Neuronal stem cell (in vitro differentiated cells): ENCODE measurements at places on chromosomes 13 and 19.

DNA sequence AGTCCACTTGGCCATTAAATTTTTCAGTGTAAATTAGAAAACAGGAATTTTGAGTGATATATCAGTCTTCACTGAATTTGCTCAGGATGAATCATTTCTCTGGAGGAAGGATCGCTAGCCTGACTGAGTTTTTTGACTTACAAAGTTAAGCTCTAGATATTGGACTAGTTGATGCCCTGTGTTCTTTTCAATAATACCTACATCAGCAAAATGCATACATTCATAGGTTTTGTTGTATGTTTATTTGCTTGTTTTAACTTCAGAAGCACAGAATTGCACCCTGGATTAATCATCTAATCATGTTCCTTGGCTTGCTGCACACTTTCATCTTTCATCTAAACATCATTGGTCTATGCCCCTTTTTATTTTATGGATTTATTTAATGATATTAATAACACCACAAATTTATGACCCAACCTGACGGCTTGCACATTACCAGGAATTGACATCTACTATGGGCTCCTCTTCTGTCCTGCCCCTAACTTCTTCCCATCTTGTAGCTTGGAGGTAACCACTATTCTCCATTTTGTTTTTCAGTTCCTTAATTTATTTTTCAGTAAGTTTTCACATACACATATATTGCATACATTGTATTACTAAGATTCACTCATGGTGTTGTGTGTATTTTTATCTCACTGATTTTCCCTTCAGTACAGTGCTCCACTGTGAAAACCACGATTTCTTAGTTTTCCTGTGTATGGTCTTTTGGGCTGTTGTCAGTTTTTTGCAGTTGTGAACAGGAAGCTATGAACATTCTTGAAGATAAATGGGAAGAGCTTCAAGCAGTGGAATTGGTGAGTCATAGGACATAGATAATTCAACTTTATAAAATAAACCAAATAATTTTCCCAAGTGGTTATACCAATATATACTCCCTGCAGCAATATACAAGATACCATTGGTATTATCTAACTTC lies 23.3 kb downstream of the COMMD6 start:
- DNase-seq = no peak

GRCh38 chr13:112441226-112441625 lies 65.1 kb downstream of the SPACA7 start:
- DNase-seq = no peak

DNA sequence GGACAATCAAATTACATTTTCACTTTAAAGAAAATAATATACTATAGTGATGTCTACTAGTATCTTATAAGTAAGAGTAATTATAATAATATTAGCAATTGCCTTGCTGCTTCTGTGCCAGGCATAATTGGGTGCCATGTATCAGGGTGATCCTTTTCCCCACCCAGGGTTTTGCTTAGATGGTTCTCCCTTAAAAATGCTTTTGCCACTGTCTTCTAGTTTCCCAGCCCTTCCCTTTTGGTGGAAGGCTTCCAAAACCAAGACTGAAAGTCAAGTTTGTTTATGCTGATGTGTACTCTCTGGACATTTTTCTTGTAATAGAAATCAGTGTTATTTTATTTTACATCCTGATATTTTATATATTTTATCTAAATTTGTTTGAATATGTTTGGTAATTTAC lies 77.8 kb downstream of the ITGBL1 start:
- DNase-seq = no peak

DNA sequence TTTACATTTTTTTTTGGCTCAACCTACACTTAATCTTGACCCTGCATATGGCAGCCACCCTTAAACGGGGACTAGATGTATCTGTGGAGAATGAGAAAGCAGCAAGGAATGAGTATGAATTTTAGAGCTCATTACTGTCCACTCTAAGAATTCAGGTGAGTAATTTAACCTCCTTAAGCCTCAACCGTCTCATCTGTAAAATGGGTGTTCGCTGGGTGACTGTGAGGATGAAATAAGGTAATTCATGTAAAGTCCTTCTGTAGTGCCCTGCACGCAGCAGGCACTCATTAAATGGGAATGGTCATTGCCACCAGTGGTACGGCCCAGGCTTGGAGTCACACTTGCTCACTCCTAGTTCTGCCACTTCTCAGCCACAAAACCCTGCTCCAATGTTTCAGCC lies 135.3 kb downstream of the CACNA1A start:
- DNase-seq = no peak

DNA sequence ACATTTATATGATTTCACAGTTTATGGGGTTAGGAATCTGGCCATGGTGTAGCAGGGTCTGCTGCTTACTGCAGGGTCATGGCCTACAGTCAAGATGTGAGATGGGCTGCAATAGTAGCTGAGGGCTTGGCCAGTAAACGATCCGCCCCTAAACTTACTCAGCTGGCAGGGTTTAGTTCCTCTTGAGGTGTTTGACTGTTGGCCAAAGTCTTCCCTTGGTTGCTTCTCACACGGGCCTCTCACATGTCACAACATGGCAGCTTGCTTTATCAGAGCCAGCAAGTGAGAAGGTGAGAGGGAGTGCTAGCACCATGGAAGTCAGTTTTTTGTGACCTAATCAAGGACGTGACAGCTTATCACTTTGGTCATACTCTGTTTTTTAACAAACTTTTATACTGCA lies 77.1 kb downstream of the DNAJC3 start:
- no peak for DNase-seq

DNA sequence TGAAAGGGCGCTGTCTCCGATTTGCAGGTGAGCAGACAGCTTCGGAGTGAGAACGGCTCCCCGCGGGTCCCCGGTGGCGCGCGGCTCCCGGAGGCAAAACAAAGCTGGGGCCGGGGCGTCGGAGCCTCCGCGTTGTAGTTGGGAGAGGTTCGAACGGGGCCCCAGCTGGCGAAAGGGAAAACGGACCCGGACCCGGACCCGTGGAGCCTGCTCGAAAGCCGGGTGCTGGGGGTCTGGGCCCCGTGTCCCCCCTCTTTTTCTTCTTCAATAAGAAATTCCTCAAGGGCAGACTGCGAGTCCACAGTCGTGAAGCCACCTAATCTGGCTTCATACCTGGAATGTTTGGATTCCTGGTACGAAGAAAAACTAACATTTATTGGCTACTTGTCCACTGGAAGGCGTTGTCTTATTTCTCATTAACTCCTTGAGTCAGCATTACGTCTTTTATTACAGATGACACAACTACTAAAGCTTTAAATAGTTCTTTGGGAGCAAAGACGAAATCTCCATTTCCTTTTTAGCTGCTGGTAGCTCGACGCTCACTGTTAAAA lies 632 bp upstream of the MTIF3 start:
- peak; percentile 5 for DNase-seq

DNA sequence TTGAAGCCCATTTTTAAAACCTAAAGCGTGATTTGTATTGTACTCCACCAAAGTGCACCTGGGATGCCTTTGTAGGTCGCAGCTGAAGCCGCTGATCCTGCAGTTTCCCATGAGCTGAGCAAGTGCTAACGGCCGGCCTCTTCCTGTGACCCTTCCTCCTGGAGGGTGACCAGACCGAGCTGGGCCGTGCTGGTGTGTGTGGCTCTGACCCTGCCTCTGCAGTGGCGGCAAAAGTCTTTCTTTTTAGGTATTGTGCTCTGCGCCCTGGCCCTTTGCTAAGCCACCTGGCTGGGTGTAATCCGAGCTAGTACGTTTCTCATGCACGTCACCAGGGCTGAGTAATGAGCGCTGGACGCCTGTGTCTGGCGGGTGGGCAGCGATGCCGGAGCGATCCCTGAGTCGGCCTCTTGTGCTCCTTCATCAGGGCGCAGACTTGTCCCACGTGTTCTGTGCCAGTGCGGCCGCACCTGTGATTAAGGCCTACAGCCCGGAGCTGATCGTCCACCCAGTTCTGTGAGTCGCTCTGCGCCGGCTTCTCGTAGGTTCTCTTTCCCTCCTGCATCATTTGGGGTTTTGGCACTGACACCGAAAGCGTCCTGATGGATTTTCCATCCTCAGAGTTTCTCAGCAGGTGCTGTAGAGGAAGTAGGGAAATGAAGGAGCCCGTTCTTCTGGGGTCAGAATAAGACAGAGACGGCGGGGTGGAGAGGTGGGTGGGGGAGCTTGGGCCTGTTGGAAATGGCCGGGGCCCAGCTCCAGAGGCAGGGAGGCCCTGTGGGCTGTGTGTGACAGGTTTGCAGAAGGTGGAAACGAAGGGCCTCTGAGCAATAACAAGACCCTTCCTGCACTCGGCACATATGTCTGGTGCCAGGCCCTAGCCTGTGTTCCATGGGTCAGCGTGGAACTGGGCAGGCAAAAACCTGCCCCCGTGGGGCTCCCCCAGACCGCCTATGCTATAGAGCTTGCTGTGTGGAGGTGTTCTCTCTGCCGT lies 9.7 kb downstream of the NAXD start:
- peak; percentile 55 for DNase-seq

DNA sequence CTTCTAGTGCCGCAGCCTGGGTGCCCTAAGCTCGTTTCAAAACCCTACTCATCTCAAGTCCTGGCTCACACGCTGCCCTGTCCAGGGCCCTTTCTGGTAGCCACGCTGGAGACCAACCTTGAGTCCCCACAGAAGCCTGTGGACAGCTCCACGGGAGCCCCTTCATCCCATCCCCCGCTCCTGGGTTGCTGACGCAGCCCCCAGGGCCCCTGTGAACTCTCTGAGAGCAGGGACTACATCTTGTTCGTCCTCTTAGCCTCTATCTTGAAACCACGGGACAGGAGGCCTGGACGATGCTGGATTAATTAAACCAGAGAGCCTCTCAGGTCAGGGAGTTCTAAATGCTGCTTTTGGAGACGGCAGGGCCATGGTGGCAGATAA lies 7.4 kb downstream of the MLLT1 start:
- no peak for DNase-seq

- DNase-seq = no peak
Measured at GRCh38 chr19:1102407-1103131, 1.2 kb upstream of the GPX4 start.

DNA sequence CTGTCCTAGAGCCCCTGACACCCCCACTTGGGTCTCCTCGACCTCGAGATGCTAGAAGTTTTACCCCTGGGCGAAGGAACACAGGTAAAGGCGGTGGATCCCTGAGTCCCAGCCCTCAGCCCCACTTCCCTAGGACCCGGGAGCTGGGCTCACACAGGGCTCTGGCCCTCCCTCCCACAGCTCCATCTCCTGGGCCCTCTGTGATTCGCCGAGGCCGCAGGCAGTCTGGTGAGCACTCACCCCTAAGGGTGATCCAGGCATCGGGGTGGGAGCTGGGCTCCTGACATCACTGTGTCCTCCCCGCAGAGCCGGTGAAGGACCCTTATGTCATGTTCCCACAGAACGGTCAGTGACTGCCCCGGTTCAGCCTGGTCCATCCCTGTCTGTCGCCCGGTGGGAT lies 8.3 kb downstream of the PLEKHG2 start:
- no peak for DNase-seq

DNA sequence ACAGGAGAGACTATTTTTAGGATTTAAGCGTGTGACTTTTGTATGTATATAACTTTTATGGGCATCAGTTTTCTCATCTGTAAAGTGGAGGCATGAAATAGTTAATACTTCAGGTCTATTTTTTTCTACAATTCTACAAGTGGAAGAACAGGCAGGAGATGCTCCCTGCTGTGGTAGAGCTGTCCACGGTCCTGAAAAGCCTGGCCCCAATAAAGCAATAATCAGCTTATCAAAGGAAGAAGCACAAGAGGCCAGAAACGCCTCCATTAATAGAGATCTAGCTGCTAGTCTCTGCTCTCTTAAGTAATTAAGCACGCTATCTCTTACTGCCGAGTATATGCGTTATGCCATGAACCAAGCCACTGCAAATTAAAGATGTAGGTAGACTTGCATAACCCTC lies 28.0 kb upstream of the WASF3 start:
- peak; percentile 79 for DNase-seq

DNA sequence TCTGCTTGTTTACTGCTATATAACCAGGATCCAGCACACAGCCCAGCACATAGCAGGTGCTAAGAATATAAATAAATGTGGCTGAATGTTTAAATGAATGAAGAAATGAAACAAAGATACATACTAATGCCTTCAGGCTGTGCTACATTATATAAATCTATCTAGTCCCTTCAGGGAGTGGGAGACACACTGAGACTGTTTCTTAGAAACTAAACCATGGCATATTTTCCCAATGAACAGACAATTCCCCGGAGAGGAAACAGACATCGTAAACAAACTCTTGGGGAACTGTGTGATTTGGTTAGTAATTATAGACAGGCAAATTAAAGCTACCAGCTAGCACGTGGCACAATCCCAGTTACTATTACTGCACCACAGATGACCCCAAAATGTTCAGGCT lies 9.7 kb upstream of the FEM1A start:
- DNase-seq = no peak

DNA sequence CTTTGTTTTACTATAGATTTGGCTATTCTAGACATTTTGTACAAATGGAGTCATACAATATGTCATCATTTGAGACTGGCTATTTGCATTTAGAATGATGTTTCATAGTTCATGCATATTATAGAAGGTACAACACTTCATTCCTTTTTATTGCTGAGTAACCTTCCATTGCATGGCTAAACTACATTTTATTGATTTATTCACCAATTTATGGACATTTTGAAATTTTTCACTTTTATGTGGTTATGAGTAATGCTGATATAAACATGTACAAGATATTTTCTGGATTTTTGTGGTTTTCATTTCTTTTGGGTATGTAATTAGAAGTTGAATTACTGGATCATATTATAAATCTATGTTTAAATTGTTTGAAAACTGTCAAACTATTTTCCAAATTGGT lies 710.3 kb upstream of the SLITRK5 start:
- no peak for DNase-seq

DNA sequence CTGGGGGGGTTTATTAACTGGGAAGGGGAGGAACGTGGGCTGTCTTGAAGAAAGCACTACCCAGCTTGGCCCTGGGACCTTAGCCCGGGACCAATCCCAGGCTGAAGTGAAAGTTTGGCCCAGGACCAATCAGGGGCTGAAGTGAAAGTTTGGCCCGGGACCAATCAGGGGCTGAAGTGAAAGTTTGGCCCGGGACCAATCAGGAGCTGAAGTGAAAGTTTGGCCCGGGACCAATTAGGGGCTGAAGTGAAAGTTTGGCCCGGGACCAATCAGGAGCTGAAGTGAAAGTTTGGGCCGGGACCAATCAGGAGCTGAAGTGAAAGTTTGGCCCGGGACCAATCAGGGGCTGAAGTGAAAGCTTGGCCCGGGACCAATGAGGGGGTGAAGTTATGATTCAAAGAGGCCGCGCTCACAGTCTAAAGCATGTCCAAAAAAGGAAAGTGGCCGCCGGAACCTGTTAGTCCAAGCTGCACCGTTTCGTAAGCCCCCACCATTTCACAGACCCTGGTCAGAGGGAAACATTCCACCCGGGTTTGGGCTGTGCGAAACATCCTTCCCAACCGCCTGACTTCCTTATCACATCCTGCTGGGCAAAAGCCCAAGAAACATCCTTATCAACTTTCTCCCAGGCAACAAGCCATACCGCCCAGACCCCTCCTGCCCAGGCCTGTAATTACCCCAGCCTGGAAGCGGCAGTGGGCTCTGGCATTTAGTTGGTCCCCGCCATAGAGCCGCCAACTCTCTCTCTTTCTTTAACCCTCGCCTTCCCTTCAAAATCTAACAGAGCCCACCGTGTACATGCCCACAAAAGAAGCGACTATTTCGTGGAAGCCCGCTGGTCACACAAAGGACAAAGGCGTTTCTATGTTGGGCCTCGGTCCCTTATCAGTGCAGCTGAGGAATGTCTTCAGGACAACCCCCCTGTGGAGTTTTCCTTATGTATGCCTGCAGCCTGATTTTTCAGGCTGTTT lies 1.1 kb downstream of the ZNF850 start:
- DNase-seq = peak; percentile 43

- DNase-seq = no peak
Measured at GRCh38 chr13:35838356-35838755, 292.8 kb downstream of the DCLK1 start.

GRCh38 chr13:112066624-112067004 lies 335 bp upstream of the SOX1 start:
- peak; percentile 88 for DNase-seq
